ENCODE measurements at places on chromosomes 6 and 20.

DNA sequence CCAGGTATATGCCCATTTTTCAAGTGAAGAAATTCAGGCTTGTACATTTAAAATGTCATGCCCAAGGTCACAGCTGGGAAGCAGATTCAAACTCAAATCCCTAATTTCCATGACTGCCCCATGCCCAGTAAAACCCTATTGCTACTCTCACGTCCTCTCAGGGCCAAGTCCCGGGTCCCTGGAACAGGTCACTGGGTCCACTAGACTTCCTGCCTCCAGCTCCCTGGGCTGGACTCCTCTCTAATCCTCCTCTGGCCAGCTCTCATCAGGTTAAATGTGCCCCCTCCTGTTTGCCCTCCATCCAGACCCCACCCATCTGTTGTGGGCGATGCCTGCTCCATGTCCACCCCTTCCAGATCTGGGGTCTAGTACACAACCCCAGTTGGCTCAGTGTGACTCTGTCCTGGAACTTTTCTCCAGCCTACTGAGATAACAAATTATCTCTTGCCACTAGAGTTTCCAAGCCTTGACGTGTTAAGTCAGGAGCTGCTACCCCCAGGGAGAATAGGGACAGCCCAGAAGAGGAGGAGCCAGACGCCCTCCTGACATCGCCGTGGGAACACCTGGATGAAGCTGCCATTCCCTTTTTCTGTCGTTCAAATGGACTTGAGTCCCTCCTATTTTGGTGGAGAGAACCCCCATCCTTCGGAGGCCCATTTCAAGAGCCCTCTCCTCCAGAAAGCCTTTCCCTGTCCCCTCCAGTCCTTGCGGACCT, 3.7 kb upstream of the SPDEF start:
- no peak for DNase-seq

GRCh38 chr6:125802383-125802782, 11.6 kb downstream of the NCOA7 start:
- no peak for DNase-seq

GRCh38 chr6:42275376-42276033, 57.8 kb upstream of the MRPS10 start:
- no peak for DNase-seq

- DNase-seq = no peak
Observed at GRCh38 chr6:119002069-119002468, 67.1 kb upstream of the MCM9 start.

Measured in right hindlimb (tissue), 1 donor.